ENCODE measurements at places on chromosomes 2 and 18.

- no peak for DNase-seq
These were observed 148.3 kb upstream of the SRD5A2 start for GRCh38 chr2:31729065-31729439.

GRCh38 chr2:122999821-123000220 is 1025.3 kb upstream of the CNTNAP5 start:
- DNase-seq = no peak

- DNase-seq = no peak
These were observed 233.4 kb downstream of the PHLPP1 start for GRCh38 chr18:62948788-62949187.

- DNase-seq = no peak
These were observed 12.9 kb downstream of the RAMP1 start for GRCh38 chr2:237872178-237872887.

- DNase-seq = no peak
These were observed 84.5 kb downstream of the AOX1 start for GRCh38 chr2:200670313-200670712.

- no peak for DNase-seq
These were observed 60.1 kb downstream of the LIMS1 start for GRCh38 chr2:108594132-108594981.
